ENCODE measurements at places on chromosomes 2 and 18. TPM values are rescaled to one million over a fixed set of nuclear protein-coding genes. Genes with fewer than 3 reads are reported as not detected.

GRCh38 chr2:171419333-171419732, 14.5 kb downstream of the METTL8 start:
- DNase-seq = no peak

- no peak for DNase-seq
Measured at GRCh38 chr18:58455314-58456188, 173.3 kb downstream of the ALPK2 start.

DNA sequence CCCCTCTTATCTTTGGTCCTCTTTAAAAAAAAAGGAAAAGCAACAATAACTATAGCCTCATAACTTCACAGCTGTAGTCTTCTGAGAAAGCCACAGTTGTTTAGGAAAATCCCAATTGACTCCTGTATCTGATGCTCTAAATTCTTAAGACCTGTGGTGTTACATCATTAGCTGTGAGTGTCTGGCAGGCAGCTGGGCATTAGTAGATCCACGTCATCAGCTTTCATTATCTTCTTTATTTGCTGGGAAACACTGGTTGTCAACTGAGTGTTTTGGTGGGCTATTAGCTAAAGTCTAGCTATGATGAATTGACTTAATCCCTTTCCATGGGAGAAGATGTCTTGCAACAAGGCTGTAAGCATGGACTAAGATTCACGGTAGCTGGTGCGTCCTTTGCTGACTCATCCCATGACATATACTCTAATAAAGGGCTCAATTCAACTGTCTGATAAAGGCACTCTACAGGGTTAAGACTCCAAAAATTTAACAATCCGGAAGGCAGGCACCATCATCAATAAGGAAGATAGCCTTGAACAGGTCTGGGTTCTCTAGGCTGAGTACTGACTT, 517.2 kb downstream of the PLCL1 start:
- DNase-seq = no peak

Gene ALK
- 0.65 TPM for total RNA-seq

Gene ST6GAL2
- 0.93 TPM for total RNA-seq

GRCh38 chr2:37637190-37637860, 34.1 kb downstream of the CDC42EP3 start:
- DNase-seq = no peak

- no peak for DNase-seq
Measured at GRCh38 chr18:69763002-69763401, 184.7 kb downstream of the CD226 start.

Gene NYAP2
- total RNA-seq = 0.55 TPM

- no peak for DNase-seq
Measured at GRCh38 chr18:5058768-5059695, 138.0 kb downstream of the AKAIN1 start.

DNA sequence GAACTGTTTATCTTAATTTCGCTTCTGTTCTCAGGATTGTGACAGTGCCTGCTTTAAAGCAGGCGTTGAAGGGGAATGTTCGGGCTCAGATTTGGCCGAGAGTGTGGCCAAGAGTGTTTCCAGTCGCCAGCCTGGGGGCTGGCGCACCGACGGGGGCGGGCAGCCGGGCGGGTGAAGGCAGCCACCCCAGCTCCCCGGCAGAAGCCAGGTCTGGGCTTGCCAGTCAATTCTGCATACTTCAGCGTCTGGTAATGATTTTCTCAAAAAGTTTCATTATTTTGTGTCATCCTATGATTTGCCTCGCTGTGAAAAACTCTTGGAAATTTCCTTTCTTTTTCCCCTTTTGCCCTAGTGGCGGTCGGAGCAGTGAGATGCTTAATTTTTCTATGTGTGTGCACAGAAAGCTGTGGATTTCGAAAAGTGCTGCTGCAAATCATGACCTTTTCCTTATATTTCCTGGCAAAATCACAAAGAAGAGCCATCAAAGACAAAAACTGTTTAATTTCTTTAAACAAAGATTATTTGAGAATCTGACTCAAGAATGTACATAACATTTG, 856 bp downstream of the FAM228A start:
- DNase-seq = peak; percentile 3

- no peak for DNase-seq
Measured at GRCh38 chr2:36675579-36676282, 20.8 kb upstream of the VIT start.

- DNase-seq = peak; percentile 10
Measured at GRCh38 chr2:71995067-71995665, 152.5 kb downstream of the CYP26B1 start.

GRCh38 chr2:36235882-36236281, 119.7 kb upstream of the CRIM1 start:
- no peak for DNase-seq

- no peak for DNase-seq
Measured at GRCh38 chr2:214341646-214342045, 69.2 kb upstream of the VWC2L start.

DNA sequence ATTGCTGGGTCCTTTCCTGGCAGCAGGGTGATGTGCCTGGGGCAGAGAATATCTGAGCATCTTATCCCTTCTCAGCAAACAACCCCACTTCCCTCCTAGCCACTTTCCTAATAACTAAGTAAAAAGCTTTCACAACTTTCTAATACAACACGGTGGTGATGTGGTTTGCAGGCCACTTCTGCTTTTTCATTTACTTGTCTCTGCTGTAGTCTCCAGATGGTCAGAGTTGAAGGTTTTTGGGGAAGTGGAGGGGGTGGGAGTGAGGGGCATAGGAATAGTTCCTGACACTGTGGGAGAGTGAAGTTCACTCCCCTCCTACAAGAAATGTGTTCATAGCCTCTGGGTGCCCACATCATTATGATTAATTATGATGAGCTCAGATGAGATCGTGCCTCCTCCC, 11.6 kb downstream of the OXER1 start:
- DNase-seq = no peak

- no peak for DNase-seq
Measured at GRCh38 chr2:202278036-202278760, 12.6 kb downstream of the NOP58 start.

Gene GKN1
- not detected for total RNA-seq

GRCh38 chr2:143160732-143161707, 31.8 kb downstream of the ARHGAP15 start:
- DNase-seq = no peak

GRCh38 chr2:231138699-231139098, 13.9 kb upstream of the HTR2B start:
- peak; percentile 20 for DNase-seq

Gene ROCK1
- total RNA-seq = 50.2 TPM

GRCh38 chr2:8926356-8926755, 77.1 kb downstream of the MBOAT2 start:
- no peak for DNase-seq

DNA sequence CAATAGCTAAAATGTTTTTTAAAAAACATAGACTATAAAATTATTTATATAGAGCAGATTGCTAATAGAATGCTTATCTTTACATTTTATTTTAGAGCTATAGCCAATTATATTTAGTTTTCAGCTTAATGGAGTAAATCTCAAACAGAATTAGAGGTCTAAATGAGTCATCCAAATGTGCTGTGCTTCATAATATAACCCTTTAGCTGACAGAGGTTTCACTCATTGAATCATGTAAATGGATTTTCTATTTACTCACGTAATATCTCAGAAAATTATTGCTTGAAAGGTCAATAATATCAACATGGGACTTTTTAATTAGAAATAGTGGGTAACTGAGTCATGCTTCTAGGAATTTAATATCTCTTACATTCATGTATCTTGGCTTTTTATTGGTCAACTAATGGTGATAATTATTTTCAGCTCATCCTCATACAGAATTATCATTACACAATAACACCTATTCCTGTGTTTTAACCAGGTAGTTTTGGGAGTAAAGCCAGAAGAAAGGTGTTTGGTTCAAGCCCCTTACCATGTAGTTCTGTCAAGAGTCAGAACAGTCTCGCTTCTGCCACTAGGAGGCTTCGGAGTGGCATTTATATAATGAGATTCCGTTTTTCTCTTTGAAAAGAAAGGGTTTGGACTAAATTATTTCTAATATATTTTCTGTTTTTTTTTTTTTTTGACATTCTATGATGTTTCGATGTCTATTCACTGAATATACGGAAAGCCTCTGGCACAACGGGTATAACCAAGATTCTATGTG, 217.6 kb downstream of the CDH7 start:
- no peak for DNase-seq

DNA sequence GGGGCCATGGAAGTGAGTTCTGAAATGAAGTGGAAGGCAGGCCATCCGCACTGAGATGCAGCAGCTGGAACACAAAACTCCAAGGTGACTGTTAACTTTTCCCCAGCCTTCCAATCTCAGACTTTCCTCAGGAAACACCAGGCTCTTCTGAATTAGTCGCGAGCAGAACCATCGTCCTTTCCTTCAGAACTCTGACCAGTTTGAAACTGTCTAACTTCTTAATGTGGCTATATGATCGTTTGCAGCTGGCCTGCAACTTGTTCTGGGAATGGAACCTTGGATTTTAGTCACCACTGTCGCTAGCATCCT, 620 bp upstream of the RPL37A start:
- no peak for DNase-seq

DNA sequence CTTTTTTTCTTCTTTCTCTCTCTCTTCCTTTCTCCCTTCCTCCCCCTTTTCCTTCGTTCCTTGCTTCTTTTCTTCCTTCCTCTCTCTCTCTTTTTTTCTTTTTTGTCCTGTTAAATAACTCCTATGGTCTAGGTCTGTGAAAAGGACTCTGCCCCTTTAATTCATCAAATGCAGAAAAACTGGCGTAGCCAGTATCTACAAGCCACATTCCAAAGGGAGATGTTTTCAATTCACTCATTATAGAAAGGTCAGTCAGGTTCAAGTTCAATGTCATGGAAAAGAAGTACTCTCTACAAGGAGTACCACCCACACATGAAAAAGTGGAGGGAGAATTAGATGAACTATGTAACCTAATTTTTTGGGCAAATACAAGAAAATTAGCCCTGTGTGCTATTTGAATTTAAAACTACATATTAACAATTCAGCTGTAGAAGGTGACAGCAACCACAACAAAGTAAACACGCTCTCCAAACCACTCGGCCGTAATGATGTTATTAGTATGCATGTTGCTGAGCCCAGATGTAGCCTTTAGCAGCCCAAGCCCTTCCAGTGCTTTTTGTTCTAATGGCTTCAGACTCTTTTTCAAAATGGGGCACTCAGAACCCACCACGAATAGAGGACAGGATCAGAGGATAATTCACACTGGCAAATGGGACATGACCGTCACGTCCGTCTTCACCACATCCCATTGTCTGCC, 735.4 kb upstream of the FANCL start:
- no peak for DNase-seq

GRCh38 chr18:10682368-10682714, 156.5 kb downstream of the NAPG start:
- DNase-seq = no peak

Gene AQP12A
- total RNA-seq = not detected

Gene TSGA10
- 8.4 TPM for total RNA-seq

Gene SAG
- not detected for total RNA-seq

Gene NGEF
- 0.26 TPM for total RNA-seq

- no peak for DNase-seq
Measured at GRCh38 chr2:62050456-62051045, 145.1 kb downstream of the COMMD1 start.

Gene TGFA
- 15.6 TPM for total RNA-seq

Gene ACMSD
- not detected for total RNA-seq

Gene FLACC1
- total RNA-seq = 1.5 TPM

- DNase-seq = no peak
Measured at GRCh38 chr18:2910751-2911425, 64.1 kb downstream of the EMILIN2 start.

DNA sequence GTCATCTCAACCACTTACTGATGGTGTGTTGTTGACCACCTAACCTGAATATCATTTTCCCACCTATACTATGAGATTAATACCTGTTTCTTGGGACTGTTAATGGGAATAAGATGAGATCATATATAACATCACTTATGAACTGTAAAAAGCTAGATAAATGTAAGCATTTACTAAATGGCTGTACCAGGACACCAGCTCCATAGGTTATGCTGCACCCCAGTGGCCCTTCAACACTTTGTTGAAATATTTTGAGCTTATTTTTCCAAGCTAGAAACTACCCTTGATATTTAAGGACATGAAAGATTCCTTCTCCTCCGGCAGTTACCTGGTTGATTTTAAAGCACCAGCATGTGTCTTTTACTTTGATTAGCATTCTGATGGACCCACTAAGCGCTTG, 138.0 kb upstream of the CDCA7 start:
- DNase-seq = no peak

- no peak for DNase-seq
Measured at GRCh38 chr2:45153121-45153520, 143.9 kb upstream of the SIX2 start.

DNA sequence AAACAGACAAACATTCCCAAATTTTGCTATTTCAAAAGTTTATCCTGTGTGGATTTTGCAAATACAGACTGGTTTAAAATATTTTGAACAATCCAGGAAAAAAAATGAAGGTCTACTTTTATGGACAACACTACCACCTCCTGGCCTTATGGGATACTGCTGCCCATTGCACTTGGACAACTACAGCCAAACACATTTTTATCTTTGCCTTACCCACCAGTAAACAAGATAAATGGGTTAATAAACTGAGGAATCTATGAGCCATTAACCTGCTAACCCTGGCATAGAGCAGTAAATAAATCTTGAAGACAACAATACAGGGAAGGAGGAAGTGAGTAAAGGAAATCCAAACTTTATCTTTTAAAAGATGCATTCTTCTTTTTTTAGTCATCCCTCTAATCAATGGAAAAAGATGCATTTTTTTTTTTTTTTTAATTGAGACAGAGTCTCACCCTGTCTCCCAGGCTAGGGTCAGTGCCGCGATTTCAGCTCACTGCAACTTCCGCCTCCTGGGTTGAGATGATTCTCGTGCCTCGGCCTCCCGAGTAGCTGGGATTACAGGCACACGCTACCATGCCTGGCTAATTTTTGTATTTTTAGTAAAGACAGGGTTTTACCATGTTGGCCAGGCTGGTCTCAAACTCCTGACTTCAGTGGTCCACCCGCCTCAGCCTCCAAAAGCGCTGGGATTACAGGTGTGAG, 2.1 kb upstream of the SPIRE1 start:
- peak; percentile 51 for DNase-seq

- DNase-seq = peak; percentile 73
Measured at GRCh38 chr2:43105586-43106558, 120.5 kb downstream of the ZFP36L2 start.

DNA sequence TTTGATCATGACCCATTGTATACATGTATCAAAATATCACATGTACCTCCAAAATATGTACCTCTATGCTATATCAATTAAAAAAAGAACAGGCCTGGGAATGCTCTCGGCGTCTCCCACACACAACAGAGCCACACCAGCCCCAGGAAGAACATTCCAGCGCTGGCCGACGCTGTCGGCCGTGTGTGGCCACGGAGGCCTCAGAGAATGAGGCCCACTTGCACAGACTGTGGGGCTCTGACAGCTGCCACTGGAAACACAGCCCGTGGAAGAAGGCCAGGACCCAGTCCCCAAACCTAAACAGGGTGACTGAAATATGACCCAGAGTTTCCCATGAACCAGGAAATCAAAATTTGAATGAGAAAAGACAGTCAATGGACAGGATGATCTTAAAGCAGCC, 69.7 kb downstream of the EIPR1 start:
- DNase-seq = no peak

GRCh38 chr2:29749843-29750242, 171.5 kb downstream of the ALK start:
- no peak for DNase-seq
